ENCODE measurements at places on chromosomes 1 and 21. TPM values are rescaled to one million over a fixed set of nuclear protein-coding genes. Genes with fewer than 3 reads are reported as not detected.

GSTM1 gene
- 17.1 TPM for total RNA-seq

DNA sequence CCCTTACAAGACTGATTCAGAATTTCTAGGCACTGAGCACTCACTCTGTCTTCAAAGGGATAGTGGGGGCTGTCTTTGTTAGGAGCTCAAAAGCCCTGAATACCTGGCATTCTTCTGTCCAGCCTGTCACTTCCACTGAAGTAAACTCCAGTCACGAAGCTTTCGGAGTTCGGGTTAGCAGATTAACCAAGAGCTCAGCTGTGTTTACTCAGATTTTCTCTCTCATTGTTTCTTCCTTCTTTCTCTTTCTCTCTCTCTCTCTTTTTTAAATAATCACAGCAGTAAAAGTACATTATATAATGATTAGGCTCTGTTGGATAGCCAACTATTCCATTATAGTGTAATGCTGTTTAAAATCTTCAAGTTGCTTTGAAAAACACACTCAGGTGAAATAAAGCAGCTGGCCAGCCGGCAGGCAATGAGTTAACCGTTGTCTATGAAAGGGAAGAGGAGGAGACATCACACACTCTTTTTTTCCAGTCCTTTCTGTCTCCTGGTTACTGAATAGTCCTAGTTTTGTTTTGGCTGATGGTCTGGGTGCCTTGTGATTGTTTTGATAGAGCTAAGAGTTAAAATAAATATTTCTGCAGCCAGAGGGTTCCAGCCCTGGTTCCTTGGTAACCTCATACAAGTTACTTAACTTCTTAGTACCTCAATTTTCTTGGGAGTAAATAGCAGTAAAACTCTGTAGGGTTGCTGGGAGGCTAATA lies 89.8 kb downstream of the ADSS2 start:
- peak; percentile 64 for DNase-seq
- H3K27ac ChIP-seq: peak overlapping the region; percentile 92
- peaks cover 9% of the 10 kb centered on the region for H3K36me3 ChIP-seq
- peaks cover 18% of the 10 kb centered on the region for H3K4me1 ChIP-seq

NUP210L gene
- not detected for total RNA-seq

GRCh38 chr1:67785847-67786753 lies 47.2 kb downstream of the GNG12 start:
- H3K27me3 ChIP-seq: no peaks in the 10 kb centered on the region
- peaks cover 15% of the 10 kb centered on the region for H3K36me3 ChIP-seq
- DNase-seq: no peak
- peak overlapping the region; percentile 58 for H3K4me3 ChIP-seq
- H3K4me1 ChIP-seq: peaks cover 70% of the 10 kb centered on the region
- H3K27ac ChIP-seq: peak overlapping the region; percentile 90

MXRA8 gene
- total RNA-seq: 522 TPM

TESK2 gene
- 1.4 TPM for total RNA-seq

- H3K4me3 ChIP-seq: no peak overlapping the region
- H3K36me3 ChIP-seq: no peaks in the 10 kb centered on the region
- no peak for DNase-seq
- H3K27me3 ChIP-seq: peaks cover 2% of the 10 kb centered on the region
Observed at GRCh38 chr1:25927521-25928265, 21.5 kb upstream of the STMN1 start.

DNA sequence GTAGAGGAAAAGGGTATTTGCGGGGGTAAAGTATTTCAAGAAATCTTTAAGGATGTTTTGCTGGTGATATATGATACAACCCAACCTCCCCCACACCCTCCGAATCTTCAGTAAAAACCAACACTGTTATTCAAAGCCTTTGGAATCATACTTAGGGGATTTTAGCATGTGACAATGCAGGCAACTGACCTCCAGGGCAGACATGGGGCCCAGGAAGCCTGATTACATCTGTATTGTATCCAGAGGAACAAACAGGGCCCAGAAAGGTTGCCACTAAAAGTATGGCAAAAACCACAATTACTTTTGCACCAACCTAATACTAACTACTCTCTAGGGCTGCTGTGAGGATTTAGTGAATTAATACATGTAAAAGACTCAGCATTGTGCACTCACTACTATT lies 43.9 kb upstream of the CNN3 start:
- H3K36me3 ChIP-seq: peaks cover 3% of the 10 kb centered on the region
- peak; percentile 14 for DNase-seq
- H3K4me3 ChIP-seq: peak overlapping the region; percentile 35
- no peaks in the 10 kb centered on the region for H3K27me3 ChIP-seq
- peaks cover 49% of the 10 kb centered on the region for H3K4me1 ChIP-seq
- peak overlapping the region; percentile 73 for H3K27ac ChIP-seq

SYDE2 gene
- 11.0 TPM for total RNA-seq

NT5C1A gene
- total RNA-seq: not detected

DNA sequence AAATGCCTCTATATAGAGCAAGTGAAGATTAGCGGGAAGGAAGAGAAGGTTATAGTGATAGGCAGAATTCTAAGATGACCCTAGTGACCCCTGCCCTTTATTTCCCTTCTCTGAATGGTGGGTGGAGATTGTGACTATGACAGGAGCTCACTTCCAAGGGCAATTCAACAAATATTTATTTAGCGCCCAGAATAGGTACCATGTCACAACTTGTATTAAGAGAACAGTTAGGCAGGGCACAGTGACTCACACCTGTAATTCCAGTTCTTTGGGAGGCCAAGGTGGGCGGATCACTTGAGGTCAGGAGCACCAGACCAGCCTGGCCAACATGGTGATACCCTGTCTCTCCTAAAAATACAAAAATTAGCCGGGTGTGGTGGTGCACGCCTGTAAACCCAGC lies 236.0 kb upstream of the POGK start:
- no peaks in the 10 kb centered on the region for H3K4me1 ChIP-seq
- H3K27me3 ChIP-seq: no peaks in the 10 kb centered on the region
- no peak overlapping the region for H3K4me3 ChIP-seq
- no peak overlapping the region for H3K27ac ChIP-seq
- no peak for DNase-seq

TPRG1L gene
- 54.2 TPM for total RNA-seq

SYTL1 gene
- total RNA-seq: 0.18 TPM

DNA sequence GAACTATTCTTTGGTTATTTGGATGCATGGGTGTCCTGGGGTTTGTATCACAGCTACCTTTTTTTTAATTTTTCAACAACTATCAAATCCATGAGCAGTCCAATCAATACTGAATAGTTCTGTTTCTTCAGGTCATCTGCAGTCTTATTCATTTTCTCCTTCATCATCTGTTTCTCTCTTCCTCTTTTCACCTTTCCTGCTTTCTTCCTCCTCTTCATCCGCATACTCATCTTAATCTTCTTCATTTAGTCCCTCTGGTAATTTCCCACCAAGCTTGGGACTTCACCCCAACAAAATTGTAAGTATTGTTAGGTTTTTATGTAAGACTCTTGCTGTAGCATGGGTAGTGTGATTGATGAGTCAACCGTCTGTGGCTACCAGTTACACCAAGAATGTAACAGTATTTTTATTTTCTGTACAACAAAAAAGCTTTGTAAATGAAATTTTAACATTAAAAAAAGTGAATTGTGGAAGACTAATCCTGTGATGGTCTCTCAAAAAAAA lies 184.1 kb upstream of the RNPC3 start:
- H3K27me3 ChIP-seq: no peaks in the 10 kb centered on the region
- no peak overlapping the region for H3K27ac ChIP-seq
- peaks cover 9% of the 10 kb centered on the region for H3K4me1 ChIP-seq
- H3K4me3 ChIP-seq: no peak overlapping the region
- no peak for DNase-seq
- H3K36me3 ChIP-seq: no peaks in the 10 kb centered on the region

DNA sequence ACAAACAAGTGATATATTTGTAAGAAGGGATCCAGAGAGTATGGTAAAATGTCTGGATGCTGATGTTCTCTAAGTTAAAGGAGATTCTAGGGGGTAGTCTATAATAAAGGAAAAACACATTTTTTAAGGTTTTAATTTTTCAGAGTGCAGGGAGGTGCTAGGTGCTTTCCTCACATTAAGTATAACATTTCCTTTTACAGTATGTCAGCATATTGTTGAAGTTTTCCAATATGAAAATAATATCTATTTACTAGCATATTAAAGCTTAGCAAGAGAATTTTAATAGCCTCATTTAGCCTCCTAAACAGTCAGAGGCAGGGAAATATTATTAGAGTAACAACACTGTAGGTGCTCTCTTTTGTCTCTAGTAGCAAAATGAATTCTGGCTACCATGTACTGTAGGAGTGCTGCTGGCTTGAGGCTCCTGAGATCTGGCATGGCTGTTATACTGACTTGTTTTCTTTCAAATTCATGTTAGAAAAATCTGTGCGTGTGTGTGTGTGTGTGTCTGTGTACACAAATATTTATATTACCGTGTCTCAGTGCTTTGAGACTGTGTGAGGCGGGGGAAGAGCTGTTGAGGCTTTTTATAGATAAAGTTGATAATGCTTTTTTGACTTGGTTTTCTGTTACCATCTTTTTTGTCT lies 71.0 kb downstream of the POU2F1 start:
- peaks cover 12% of the 10 kb centered on the region for H3K4me1 ChIP-seq
- H3K36me3 ChIP-seq: no peaks in the 10 kb centered on the region
- peaks cover 1% of the 10 kb centered on the region for H3K27me3 ChIP-seq
- no peak overlapping the region for H3K4me3 ChIP-seq

DNA sequence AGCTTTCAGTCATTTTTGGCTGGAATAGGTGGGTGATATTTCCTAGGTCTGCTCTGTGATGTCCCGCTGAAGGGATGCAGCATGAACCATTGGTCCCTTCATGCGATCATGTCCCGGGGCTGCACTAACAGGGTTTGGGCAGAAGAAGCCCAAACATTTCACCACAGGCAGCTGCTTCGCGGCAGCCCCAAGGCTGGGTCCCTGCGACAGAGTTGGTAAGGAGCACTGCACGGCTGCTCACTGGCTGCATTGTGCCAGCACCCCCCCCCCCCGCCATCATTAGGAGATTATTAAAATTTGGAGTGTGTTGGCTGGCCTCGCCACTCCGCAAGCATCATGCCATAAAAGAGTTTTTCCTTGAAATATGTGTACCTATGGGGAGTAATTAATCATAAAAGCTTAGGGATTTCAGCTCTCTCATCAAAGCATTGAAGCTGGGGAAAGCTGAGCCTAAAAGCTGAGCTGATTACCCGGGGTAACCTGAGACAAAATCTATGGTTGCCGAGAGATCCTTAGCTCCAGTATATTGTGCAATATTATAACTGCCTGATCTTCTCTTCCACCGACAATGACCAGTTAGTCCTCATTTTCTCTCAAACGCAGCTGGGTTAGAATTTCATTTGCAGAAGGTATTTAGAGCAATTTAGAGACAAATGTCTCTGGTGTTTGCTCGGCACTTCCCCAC lies 62.5 kb downstream of the PEX14 start:
- peaks cover 13% of the 10 kb centered on the region for H3K4me1 ChIP-seq
- H3K27me3 ChIP-seq: peaks cover 1% of the 10 kb centered on the region
- H3K36me3 ChIP-seq: peaks cover 27% of the 10 kb centered on the region
- H3K27ac ChIP-seq: no peak overlapping the region
- no peak for DNase-seq

DNA sequence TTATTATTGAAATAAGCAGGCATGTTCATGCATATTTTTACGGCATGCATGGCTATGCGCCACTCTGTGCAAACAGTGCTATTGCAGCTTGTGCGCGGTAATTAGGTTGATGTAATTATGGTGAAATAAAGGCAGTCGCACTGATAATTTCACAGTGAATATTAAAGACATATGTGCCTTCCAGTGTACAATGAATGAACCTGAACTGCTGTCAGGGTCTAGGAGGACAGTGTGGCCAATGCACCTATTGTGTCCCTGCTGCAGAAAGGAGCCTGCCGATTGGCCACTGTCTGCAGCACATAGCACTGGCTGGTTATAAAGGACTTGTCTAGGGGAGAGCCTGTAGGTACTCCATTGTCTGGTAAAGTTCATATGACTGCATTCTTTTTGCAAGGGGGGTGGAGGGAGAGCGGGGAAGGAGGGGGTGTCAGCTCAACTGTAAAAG lies 340.4 kb downstream of the USP25 start:
- no peaks in the 10 kb centered on the region for H3K36me3 ChIP-seq
- peak overlapping the region; percentile 89 for H3K4me3 ChIP-seq
- H3K27me3 ChIP-seq: no peaks in the 10 kb centered on the region
- peak; percentile 22 for DNase-seq

LAMC2 gene
- 2.4 TPM for total RNA-seq

TAGLN2 gene
- total RNA-seq: 840 TPM

ATF6 gene
- 27.9 TPM for total RNA-seq

DNA sequence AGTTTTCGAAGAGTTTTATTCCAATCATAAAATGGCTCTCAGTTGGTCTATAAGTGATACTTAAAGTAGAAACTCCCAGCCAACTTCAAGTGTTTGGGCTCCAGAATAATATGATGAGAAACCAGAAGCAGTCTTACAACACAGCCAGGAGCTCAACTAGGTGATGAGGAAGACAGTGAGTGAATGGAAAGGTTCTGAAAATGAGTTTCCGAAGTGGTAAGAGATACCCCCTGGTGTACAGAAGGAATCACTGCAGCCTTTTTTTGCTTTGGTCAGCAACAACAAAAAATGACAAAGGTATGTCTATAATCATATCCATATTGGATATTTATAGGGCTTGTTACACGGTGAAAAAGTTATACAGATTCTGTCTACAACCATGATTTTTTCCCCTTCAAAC lies 16.5 kb downstream of the KRTAP19-1 start:
- H3K27me3 ChIP-seq: no peaks in the 10 kb centered on the region
- H3K36me3 ChIP-seq: no peaks in the 10 kb centered on the region
- no peak overlapping the region for H3K4me3 ChIP-seq
- no peak overlapping the region for H3K27ac ChIP-seq
- DNase-seq: no peak

HHIPL2 gene
- total RNA-seq: not detected

DNAJC28 gene
- 1.6 TPM for total RNA-seq

GRCh38 chr1:4090976-4091660 lies 191.0 kb upstream of the C1orf174 start:
- 0 out of 2 replicates have a peak, but pooled peaks cover 1% of the 10 kb centered on the region for H3K27me3 ChIP-seq
- H3K27ac ChIP-seq: no peak overlapping the region
- H3K4me3 ChIP-seq: no peak overlapping the region
- DNase-seq: no peak
- H3K4me1 ChIP-seq: no peaks in the 10 kb centered on the region

DNA sequence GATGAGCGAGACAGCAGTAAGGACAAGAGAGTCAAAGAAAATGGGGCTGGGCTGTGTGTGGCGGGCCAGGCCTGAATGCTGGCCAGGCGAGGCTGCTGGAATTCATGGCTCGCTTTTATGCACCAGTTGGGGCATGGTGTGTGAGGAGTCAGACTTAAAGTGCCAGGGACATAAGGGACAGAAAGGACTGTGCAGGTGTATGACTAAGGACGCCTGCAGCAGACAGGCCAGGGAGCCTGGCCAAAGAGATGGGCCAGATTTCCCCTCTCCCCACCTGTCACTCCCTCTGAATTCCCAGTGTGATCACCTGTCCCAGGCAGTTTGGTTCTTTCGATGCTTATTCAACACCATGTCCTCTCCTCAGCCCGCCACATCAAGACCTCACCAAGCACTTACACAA lies 16.9 kb upstream of the SMIM12 start:
- no peak overlapping the region for H3K4me3 ChIP-seq
- H3K4me1 ChIP-seq: no peaks in the 10 kb centered on the region
- H3K27me3 ChIP-seq: peaks cover 28% of the 10 kb centered on the region
- DNase-seq: no peak

GRCh38 chr1:244100704-244101453 lies 49.8 kb downstream of the ZBTB18 start:
- peaks cover 53% of the 10 kb centered on the region for H3K4me1 ChIP-seq
- no peak overlapping the region for H3K4me3 ChIP-seq
- H3K27ac ChIP-seq: no peak overlapping the region
- no peak for DNase-seq
- no peaks in the 10 kb centered on the region for H3K27me3 ChIP-seq
